ENCODE measurements at places on chromosomes 5 and 9.

DNA sequence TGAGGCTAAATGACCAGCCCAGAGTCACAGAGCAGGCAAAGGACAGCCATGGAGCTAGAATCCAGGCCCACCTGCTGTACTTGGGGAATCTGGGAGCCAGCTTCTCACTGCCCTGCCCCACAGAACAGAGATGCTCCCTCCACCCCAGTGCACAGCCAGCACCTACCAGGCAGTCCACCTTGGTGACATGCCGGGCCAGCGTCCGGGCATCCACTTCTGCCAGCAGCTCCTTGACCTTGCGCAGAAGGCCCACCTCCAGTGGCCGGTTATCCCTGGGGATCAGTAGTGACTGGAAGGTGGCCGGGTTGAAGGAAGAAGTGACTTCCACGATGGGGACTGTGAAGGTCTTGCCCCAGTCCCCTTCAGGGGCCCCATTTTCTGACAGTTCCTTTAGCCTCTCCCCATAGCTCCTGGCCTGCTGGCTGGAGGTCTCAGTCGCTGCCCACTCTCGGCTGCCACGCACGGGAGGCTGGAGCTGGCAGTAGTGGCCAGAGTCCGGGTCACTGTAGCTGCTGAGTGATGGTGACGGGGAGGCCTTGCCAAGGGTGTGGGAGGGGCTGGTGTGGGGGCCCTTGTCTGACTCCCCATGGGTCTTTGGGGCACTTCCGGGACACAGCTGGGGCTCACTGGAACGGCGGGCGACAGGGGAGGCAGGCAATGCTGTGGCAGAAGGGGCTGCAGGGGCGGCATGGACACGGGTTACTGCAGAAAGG, 9.5 kb upstream of the TOR2A start:
- no peak for DNase-seq

DNA sequence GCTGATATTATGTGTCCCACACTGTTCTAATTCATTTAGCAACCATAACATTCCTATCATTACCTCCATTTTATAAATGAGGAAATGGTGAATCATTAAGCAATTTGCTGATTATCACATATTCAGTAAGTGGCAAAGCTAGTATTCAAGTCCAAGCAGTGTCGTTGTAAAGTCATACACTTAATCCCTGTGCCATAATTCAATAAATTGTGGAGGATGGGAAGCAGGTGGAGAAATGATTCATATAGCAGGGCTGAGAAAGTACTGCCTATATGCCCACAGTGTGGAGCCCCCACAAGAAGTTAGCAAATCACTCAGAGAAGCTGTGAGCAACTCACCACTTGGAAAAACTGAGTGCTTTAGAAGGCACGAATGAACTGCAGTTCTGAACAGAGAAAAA, 691.0 kb downstream of the PTPRD start:
- no peak for DNase-seq

DNA sequence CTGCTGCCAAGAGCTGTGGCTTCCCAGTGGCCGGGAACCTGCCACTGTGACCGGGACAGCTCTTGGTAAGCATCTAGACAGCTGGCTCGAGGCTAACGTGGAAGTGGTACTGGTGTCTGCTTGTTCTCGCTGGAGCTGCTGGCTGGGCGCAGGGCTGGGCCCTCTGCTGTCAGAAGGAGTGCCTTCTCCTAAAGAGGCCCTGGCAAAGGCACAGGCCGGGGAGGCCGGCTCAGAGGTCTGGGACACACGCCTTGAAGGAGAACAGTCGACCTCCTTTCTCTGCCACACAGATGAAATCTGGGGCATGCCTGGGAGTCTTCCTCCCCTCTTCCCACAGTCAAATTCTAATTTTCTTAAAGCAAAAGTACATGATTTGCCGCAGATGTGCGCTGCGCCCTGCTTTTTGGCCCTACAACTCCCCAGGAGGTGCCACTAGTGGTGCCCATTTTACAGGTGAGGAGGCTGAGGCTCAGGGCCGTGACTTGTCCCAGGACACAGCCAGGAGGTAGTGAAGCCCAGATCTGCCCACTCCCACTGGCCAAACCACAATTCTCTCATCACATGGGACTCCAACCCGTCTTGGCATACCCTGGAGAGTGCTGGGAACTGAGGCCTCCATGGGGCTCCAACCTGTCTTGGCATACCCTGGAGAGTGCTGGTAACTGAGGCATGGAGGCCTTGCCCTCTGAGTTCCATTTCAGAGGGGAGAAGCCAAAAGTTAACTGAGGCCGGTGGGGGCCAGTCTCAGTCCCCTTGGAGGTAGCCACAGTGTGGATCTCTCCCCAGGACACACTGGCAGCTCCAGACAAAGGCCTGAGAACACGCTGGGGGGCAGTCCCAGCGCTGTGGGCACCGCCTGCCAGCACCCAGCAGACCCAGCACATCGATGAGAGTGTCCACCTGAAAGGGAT, 12.0 kb upstream of the RXRA start:
- DNase-seq, result no peak

DNA sequence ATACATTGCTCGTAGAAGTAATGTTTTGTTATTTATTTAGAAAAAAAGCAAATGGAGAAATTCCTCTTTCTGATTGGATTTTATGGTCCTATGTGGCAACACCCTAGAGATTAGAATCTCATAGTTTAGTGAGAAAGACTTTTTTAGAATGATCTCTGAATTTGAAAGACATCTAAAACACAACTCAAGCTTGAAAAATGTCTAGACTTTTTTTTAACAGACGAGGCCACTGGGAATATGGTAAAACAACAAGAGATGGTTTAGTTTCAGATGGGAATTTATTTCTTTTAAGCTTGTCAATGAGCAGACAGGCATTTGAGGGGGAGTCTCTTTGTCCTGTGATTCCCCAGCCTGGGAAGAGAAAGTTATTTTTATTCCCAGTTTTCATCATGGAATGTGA, 122.1 kb downstream of the NTRK2 start:
- DNase-seq, result no peak

GRCh38 chr5:125056671-125057485, 310.4 kb upstream of the ZNF608 start:
- DNase-seq, result peak; percentile 29

DNA sequence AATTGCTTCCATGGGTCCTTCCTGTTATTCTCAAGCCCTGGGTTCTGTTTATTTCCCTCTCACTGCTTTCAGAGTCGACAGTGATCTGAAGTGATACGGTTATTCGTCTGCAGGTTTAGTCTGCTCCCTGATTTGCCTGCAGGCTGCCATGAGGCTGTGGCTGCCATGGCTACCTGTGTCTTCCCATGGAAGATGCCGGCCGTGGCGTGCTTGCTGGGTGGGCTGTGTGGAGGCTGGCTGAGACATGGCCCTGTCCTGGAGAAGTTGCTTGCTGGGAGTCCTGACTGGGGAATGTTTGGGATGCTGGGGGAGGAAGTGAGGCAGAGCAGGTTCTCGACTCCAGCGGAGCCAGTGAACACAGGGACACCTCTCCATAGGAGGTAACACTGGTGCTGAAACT, 104.1 kb upstream of the TBC1D2 start:
- no peak for DNase-seq

DNA sequence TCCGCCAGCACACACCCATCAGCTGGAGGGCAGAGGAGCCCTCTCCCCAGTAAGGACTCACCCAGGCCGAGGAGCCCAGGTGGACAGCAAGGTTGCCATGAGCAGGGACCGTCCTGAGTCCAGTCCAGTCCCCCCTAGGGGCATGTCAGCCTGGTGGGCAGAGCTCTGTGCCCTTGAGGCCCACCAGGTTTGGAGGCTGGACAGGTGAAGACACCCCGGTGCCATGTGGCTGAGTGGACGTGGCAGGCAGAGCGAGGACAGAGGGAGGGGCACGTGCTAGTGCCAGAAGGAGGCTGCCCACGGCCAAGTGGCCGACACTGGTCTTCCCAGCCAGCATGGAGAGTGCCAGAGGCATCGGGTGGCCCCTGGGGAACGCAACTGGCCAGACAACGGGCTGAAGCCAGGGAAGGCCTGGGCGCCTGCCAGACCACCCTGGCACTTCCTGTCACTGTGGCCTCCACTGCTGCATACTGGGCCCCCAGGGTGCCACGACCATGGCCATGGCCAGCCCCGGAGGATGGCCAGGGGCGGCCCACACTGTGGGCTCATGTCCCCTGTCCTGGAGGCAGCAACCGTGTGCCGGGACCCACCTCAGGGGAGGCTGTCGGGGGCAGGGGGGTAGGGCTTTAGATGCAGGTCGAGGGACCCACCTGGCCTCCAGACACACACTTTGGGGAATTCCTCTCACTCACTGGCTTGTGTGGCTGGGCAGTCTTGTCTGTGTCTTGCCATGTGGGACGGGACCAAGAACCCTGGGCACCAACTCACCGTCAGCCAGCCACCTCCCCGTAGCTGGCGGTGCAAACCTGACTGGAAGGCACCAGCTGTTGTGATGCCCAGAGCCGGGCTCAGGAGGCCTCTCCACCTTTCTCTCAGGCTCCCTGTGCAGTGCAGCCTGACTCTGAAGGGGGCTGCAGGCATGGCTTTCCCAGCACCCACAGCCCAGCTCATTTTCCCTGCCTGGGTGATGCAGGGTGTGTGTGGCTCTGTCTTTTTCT, 42.3 kb upstream of the LPCAT1 start:
- DNase-seq, result no peak

- DNase-seq, result no peak
Observed at GRCh38 chr9:135716045-135716444, 14.1 kb downstream of the KCNT1 start.

- DNase-seq, result no peak
Observed at GRCh38 chr5:119353213-119353612, 2.6 kb upstream of the TNFAIP8 start.

- DNase-seq, result no peak
Observed at GRCh38 chr9:113589407-113589806, 125.9 kb downstream of the RGS3 start.

GRCh38 chr5:173718469-173718868, 102.0 kb upstream of the BOD1 start:
- DNase-seq, result no peak

DNA sequence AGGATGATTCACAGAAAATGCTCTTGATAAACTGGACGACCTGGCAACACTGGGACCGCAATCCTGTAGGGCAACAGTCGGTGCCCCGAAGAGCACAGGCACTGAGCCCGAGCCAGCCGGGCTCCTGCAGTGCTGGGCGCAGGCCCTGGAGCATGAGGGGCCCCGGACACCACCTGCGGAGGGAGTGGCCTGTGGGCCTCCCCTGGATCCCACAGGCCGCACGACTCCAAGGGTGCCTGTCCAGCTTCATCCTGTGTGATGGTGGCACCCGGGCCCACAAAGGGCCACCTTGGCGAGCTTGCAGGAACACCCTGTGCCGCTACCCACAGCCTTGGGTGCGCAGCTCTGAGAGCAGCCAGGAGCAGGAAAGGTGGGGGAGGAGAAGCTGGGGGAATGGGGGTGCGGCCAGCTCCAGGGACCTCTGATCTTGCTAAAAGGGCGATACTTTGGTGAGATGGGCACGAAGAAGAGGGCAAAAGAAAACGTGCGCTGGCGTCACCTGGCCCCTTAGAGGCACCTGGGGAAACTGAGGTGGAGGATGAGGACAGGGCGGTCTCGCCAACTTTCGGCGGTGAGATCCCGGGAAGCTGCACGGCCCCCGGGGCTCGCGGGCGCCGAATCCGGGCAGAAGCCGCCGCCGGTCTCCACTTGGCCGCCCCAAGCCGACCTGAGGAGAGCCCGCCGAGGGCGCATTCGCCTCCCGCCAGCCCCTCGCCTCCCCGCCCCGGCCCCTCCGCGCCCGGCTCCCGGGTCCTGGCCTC, 722 bp downstream of the TBC1D9B start:
- peak; percentile 34 for DNase-seq

GRCh38 chr5:139150367-139150999, 47.7 kb downstream of the SIL1 start:
- no peak for DNase-seq

GRCh38 chr5:99614888-99615287, 686.1 kb upstream of the CHD1 start:
- no peak for DNase-seq

GRCh38 chr5:68110264-68110663, 105.3 kb upstream of the PIK3R1 start:
- DNase-seq, result no peak

GRCh38 chr5:38846379-38847011, 683 bp downstream of the OSMR start:
- no peak for DNase-seq

GRCh38 chr5:74174366-74174765, 466.2 kb downstream of the ENC1 start:
- DNase-seq, result no peak

DNA sequence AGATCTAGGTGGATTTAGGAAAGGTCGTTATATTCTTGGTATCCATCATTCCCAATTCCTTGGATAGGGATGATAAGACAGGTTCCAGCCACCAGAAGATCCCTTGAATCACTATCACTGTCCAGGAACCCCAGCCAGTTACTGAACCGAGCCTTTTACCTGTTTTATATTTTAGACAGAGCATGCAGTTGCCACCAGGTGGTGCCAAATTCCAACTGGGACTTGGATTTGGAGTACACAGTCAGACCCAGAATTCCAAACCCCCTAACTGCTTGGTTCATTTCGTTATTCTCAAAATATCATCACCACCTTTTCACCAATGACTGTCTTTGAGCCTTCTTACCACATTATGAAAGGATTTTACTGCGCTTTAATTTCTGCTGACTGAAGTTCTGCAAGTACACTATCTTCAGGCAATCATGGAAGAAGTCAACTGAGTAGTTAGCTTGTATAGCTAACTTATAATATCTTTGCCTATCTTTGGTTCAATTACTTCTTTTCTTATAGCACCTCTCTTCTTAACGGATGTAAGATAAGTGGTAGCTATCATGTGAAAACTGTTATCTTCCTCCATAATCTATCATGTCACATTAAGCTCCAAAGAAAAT, 191.8 kb downstream of the PRR16 start:
- DNase-seq, result peak; percentile 6

- peak; percentile 64 for DNase-seq
Observed at GRCh38 chr9:124267271-124267807, 9.6 kb downstream of the NEK6 start.

DNA sequence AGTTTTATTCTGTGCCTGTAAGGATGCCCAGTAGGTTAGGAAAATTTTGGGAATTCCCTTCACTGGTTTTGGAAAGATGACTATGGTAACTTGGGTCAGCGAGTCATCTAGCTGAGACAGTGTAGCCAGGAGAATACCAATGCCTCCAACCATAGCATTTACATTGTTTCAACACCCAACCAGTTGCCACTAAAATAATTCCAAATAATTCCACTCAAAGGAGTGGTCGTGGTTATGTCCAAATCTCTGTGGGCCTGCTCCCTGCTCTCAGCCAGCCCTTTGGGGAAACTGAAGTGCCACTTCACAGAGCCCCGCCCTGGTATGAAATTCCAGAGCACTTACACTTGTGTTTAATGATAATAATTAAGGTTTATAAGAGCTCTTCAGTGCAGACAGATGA, 310.5 kb downstream of the PLK2 start:
- no peak for DNase-seq

DNA sequence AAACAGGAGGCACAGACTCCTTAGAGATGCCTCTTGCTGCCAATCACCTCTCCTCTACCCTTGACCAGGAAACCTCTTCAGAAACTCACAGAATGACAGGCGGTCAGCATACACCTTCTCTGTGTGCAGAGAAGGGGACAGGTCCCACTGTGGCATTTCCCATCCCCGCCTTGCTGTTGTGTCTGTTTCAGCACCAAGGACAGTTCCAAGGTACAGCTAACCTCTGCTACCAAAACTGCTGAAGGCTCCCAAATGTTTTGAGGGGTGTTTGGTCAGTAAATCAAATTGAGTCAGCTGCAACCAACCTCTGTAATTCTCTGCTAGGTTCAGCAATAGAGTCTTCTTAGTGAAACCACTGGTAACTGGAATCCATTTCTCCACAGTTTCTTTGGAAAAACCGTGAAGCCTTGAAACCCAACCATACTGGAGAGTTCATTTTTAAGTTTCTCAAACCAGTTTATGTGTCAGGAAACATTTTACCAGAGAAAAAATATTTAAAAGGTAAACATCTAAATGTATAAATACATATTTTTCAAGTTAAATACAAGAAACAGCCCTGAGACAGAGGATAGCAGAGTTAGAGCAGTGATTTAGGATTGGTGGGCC, 122.0 kb downstream of the DRD1 start:
- peak; percentile 12 for DNase-seq
